ENCODE measurements at places on chromosomes 2 and 18.
A peak's percentile ranks its signal among the peaks of the same experiment; 100 is the strongest.

DNA sequence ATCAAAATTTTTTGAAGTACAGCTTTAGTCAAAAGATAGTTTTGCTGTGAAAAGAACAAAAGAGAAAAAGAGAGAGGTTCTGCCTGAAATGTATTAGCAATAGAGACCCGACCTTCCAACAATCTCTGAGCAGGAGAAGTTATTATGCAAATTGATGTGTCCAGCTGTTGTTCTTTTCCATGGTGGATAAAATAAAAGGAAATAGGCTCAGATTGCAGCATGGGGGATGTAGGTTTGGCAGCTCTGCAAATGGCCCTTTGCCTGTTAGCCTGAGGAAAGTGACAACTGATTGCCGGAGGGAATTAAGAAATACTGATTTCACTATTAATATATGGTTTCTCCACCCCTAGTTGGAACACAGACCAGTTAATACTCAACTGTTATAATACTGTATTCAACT lies 1283.2 kb upstream of the NXPH2 start:
- DNase-seq = no peak

GRCh38 chr2:7902251-7902765 lies 779.5 kb upstream of the ID2 start:
- DNase-seq = no peak

- DNase-seq = peak; percentile 40
Observed at GRCh38 chr18:446941-447560, 53.5 kb downstream of the COLEC12 start.

- no peak for DNase-seq
Observed at GRCh38 chr2:145026456-145027455, 506.8 kb upstream of the ZEB2 start.

- no peak for DNase-seq
Observed at GRCh38 chr18:35577045-35577848, 4.3 kb upstream of the GALNT1 start.

DNA sequence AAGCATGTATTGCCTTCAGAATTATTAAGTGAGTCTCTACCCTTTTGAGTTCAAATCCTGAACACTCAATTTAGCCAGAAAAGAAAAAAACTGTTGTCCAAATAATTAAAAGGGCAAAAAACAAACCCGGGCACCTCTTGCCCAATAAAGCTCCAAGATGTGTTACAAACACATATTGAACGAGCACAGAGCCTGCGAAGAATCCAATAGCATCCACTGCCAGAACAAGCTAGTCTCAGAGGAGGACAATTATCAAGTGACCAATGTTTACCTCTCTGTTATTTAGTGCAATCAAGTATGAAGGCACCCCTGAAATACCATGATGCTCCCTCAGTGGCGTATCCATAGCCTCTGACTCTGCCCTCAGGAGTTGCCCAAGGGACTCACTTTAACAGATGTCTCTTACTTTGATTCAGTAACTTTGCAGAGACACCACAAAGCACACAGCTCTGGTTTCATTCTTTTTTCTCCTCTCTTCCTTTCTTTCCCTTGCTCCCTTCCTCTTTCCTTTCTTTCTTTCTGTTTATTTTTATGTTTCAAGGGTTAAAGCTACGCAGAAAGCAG lies 93.5 kb upstream of the SPATS2L start:
- no peak for DNase-seq

DNA sequence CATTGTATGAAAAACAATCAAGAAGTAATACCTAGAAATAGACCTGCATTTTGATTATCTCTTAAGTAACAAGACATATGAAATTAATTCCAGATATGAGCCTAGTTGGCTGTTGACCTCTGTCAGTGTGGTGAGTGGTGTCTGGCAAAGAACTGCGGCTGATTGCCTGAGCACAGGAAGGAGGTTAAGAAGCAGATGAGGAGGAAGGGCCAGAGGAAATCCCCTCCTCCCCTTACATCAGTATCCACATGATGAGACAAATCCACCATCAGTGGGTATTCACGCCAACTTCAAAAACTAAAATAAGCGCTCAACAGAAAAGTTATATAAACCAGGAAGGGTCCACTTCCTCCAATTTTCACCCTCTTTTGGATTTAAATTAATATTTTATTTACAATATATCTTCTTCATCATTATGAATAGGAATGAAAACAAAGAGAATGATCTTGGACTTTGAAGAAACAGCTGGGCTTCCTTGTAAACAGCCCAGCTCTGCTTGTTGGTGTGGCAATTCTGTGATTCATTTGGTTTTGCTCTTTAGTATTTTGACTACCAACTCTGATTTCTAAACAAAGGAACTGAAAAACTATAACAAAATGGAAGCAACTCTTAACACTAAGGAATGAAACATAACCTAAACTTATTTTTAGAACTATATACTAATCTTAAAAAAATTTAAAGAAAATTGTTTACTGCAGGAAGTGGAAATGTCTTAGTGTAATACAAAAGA lies 27.3 kb downstream of the RFTN2 start:
- no peak for DNase-seq

GRCh38 chr18:66729442-66730239 lies 125.8 kb upstream of the CDH19 start:
- no peak for DNase-seq

GRCh38 chr2:180205621-180206235 lies 198.6 kb upstream of the CWC22 start:
- no peak for DNase-seq

GRCh38 chr2:34815052-34815741 lies 1216.1 kb upstream of the FAM98A start:
- DNase-seq = no peak

DNA sequence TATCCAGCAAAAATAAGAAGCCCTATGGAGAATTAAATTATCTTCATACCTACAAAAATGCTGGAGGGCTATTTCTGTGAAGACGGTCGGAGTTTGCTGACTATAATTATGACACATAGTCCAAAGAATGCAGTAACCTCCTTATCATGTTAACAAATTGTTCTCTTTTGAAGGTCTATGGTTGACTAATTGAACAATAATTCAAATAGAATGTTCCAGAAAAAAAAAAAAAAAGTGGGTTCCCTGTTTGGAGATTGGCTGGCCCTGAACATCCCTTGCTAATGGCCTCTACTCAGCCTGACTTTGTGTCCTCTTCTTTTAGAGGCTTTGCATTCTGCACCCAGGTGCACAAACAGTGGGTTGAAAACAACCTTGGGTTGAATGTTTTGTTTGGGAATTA lies 82.8 kb upstream of the CCBE1 start:
- DNase-seq = no peak

GRCh38 chr2:237092920-237093781 lies 7.5 kb downstream of the COPS8 start:
- DNase-seq = peak; percentile 24
